ENCODE measurements at places on chromosomes 6 and 20.

DNA sequence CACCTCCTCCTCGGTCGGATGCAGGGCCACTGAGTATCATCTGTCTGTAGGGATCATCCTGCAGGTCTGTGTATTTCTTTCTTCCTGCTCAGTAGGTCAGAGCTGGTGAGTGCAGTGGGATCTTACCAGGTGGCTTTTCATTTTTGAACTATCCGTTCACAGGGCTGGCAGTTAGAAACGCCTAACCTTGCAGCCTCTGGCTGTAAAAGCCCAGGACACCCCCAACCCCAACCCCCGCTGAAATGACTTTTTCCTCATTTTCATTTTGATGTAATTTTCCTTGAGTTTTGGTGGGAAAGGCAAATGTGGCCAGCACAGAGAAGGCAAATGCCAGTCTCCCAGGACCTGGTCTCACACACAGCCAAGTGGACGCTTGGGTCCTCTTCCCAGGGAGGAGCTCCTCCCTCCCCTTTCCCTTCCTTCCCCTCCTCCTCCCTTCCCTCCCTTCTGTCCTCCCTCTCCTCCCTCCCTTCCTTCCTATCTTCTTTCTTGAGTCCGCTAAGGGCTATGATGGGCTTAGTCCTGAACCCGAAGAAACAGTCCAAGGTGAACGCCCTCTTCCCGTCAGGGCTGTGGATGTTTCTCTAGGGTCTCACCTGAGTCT is 36.0 kb downstream of the TMEM242 start:
- DNase-seq: no peak

GRCh38 chr6:44733126-44733525 is 345.6 kb downstream of the CDC5L start:
- DNase-seq: no peak

- no peak for DNase-seq
These were observed 1394.4 kb downstream of the KHDRBS2 start for GRCh38 chr6:60891606-60892005.

DNA sequence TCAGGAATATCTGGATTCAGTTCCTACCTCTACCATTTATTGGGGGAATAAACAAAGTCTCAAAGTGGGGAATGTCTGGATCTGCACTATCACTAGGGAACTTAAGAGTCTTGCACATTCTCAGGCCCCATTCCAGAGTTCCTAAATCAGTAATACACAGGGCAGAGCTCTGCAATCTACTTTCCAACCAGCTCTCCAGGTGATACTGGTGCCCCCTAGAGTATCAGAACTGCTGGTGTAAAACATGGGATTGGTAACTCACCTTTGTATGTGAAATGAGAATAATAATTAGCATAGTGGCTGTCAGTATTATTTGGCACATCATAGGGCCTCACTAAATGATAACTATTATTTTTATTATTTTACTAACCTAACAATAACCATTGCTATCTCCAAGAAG is 278.8 kb upstream of the IMPG1 start:
- peak; percentile 52 for DNase-seq

DNA sequence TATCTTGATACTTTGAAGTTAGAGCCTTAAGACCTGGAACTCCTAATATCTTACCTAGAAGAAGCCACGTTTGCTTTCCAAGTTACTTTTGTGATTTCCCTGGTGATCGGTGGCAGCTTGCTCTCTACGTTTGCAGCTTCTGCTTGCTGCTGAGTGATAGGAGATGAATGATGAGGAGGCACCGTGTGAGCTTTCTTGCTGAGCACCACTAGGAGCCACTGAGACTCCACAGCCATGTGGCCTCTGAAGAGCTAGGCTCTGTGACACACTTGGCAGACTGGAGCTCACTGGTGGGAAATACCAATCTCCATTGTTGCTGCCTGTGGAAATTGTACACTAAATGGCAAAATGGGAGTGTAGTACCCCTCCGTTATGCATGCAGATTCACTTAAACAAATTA is 161.8 kb downstream of the IBTK start:
- peak; percentile 87 for DNase-seq

GRCh38 chr6:136024711-136025110 is 173.2 kb downstream of the PDE7B start:
- DNase-seq: no peak

DNA sequence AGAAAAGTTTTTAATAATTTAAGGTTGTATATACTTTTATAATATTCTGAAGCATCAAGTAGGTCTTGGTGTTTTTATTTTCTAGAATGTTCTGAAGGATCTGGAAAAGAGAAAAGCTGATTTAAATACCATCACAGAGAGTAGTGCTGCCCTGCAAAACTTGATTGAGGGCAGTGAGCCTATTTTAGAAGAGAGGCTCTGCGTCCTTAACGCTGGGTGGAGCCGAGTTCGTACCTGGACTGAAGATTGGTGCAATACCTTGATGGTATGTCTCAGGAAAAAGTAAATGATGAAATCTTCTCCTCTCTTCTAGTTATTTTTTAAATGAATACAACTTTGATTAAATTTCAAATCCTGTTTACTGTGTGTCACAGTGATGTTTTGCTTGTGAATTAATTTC is 225.7 kb downstream of the UTRN start:
- no peak for DNase-seq
